Stimulated activated CD4-positive, alpha-beta T cell treated with anti-CD3 and anti-CD28 coated beads, TNF-alpha, amount 100 ng/mL, for 1 hour (primary cell): ENCODE measurements at places on chromosomes 3 and 15.

DNA sequence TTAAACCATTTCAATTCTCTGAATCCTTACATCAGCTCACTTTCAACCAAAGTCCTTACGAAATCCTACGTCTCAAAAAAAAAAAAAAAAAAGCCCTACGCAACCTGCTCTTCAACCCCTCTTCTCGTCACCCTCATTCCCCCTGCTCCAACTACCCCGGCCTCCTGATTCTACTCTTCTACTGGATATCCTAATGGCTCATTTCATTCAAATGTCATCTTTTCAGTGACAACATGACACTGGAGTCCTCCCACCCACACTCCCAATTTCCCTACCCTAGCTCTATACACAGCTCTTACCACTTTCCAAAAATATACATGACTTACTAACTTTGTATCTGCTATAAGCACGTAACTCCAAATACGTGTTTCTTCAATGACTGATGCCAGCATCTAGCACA, 11.5 kb downstream of the UBP1 start:
- DNase-seq = no peak

GRCh38 chr15:61794881-61795280, 265.4 kb downstream of the VPS13C start:
- DNase-seq = no peak

- DNase-seq = no peak
Observed at GRCh38 chr3:188062216-188062615, 91.7 kb upstream of the LPP start.

GRCh38 chr3:185084901-185085300, 68.0 kb downstream of the C3orf70 start:
- no peak for DNase-seq

DNA sequence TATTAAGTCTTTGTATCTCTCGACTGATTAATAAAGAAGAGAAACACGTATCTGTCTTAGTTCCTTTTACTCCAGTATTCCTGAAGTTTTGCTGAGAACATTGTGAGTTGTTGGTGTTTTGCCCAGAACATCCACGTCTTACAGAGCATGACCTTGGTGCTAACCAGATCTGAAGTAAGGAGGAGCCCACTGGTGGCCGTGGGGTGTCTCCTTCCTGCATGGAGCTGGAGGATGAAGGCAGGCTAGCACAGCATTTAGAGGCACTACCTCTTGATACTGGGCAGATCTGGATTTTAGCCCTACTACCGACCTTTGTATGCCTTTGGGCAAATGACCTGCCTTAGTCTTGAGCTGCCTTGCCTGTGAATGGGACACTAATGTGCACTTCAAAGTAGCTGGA, 28.9 kb upstream of the ESYT3 start:
- DNase-seq = no peak

- DNase-seq = no peak
Observed at GRCh38 chr15:25439369-25439836, 579 bp upstream of the UBE3A start.

DNA sequence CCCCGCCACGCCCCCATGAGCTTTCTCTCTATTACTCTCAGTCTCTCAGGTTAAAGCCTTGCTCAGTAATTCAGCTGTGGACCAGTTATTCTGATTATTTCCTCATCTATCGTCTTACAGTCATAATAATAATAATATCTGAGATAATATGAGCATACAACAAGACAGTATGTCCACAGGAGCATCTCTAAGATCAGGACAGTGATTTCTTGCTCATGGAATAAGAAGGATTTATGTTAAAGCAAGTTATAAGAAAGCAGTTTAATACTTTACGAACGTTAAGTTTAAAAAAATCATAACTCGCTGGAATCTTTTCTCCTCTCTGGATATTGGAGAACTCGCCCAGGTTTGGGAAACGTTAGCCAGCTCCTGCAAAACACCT, 643 bp upstream of the LMCD1 start:
- no peak for DNase-seq

GRCh38 chr3:110564674-110565073, 506.9 kb upstream of the NECTIN3 start:
- DNase-seq = no peak

- no peak for DNase-seq
Observed at GRCh38 chr15:24269166-24269571, 406.4 kb upstream of the NPAP1 start.

GRCh38 chr15:74406992-74407705, 26.6 kb downstream of the SEMA7A start:
- no peak for DNase-seq

DNA sequence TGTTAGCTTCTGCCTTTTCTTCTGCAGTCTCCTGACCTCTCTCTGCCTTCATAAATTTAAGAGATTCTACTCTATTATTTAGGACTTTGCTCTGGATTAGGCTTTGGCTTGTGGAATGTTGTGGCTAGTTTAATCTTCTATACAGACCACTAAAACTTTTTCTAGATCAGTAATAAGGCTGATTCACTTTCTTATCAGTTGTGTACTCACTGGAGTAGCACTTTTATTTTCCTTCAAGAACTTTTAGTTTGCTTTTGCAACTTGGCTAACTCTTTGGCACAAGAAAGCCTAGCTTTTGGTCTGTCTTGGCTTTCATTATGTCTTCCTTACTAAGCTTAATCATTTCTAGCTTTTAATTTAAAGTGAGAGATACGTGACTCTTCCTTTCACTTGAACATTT, 265.5 kb upstream of the TBC1D5 start:
- DNase-seq = no peak

DNA sequence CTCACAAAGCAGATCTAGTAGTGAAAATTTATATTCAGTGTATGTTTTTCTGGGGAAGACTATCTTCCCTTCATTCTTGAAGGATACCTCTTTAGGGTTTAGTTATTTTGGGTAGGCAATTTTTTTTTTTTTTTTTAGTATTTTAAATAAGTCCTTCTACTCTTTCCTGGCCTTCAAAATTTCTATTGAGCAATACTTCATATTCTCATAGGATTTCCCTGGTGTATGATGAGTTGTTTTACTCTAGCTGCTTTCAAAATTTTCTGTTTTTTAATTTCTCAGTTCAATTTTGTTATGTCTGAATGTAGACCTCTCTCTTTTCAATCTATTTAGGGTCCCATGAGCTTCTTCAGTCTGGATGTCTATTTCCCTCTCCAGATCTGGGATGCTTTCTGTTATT, 74.3 kb upstream of the PLSCR4 start:
- DNase-seq = no peak

DNA sequence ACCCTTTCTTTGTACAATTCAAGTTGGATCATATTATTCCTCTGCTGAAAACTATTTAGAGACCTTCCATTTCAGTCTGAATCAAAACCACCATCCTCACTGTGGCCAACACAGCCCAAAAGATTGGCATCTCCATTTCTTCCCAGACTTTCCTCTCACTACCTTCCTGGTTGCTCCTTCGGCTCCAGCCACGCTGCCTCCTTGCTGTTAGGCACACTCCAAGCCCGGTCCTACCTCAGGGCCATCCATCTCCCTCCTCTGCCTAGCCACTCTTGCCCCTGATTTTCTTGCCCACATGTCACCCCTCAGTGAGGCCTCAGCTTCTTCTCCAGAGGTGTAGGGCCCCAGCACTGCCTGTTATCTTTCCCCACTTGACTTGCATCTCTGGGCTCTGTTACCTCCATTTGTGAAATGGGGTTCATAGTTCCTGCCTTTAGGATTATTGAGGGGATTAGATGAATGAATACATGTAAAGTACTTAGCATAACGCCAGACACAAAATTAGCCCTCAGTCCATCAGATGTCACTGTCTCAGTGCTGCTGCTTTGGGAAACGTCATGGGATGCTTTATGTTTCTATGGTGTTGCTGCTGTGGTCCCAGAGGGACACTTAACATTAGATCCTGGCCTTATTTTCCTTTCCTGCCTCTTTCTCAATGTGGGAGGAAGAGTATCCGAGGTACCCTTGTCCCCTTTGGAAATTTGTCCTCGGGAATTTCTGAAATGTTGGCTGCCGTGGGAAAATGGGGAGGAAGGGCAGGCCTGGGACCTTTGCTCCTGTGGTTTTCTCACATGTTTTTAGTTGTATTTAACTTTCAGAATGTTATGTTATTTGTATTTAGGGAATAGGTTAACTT, 31.3 kb downstream of the SNRK start:
- DNase-seq = no peak

GRCh38 chr15:58522391-58522790, 90.6 kb downstream of the LIPC start:
- DNase-seq = no peak
